ENCODE measurements at places on chromosomes 12 and 14. TPM values are rescaled to one million over a fixed set of nuclear protein-coding genes. Genes with fewer than 3 reads are reported as not detected.

GRCh38 chr12:67456431-67456901 is 187.3 kb downstream of the CAND1 start:
- DNase-seq = no peak
- H3K36me3 ChIP-seq = no peaks in the 10 kb centered on the region
- no peaks in the 10 kb centered on the region for H3K27me3 ChIP-seq
- no peak overlapping the region for H3K4me3 ChIP-seq
- peak overlapping the region; percentile 10 for H3K27ac ChIP-seq

Gene PTCSC3
- not detected for total RNA-seq

Gene OSGEP
- total RNA-seq = 82.0 TPM

DNA sequence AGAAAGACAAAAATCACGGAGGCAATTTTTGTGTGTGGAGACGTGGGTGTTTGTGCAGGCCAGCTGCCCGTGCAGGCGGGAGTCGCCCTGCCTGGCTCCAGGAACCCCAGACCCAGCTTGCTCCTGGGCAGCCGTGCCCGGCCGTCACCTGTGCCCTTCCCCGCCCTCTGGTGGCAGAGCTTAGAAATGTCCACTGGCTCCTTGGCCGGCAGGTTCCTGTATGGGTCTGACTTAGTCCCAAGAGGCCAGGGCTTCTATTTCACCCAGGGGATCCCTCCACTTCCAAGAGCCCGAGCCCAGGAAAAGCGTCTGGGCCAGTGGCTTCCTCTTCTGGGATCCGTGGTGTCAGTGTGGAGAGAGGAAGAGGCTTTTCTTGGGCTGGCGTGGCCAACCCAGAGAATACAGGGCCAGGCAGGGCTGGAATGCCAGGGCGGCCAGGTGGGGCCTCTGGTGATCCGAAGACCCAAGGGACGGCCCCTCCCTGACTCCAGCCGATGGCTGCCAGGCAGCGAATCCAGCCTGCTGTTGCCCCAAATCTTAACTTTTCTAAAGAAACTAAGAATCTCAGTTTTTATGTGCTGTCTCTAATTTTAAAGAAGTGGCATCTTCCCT is 120.9 kb downstream of the TMEM132C start:
- no peaks in the 10 kb centered on the region for H3K4me1 ChIP-seq
- H3K27ac ChIP-seq = no peak overlapping the region
- no peak overlapping the region for H3K4me3 ChIP-seq
- peak; percentile 10 for DNase-seq
- peaks cover 13% of the 10 kb centered on the region for H3K27me3 ChIP-seq

DNA sequence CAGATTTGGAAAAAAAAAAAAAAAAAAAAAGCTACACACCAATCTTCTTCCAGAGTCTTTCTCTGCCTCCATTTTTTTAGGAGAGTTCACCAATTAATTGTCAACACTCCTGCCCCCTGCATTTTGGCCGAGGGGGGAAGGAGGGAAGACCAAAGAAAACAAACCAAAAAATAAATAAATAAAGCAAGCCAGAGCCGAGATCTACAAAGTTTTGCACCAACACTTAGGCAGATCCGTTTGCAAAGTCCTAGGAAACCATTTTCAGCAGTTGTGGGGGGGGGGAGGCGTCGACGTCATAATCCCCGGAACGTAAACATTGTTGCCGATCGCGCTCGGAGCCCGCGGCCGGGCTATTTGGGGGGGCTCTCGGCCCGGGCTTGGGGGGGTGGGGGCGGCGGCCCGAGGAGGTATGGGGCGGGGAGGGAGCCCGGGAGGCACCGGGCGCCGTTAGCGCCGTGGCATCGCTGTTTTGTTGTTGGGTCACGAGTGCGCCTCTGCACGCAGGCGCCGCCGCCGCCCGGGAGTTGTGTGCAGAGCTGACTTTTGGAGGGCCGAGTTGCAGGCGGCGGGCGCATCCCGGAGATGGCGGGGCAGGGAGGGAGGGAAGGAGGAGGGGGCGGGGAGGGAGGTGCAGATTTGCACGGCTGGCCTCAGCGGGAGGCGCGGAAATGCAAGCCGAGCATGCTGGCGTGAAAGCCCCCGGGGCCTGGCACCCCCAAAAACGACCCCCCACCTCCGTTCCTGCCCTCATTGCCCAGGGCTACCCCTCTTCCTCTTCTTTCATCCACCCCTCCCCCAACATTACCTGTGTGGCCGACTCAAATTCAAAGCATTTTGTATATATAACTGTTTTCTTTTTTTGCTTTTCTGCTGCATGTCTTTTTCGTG is 598 bp downstream of the KDM2B start:
- H3K4me3 ChIP-seq = peak overlapping the region; percentile 48
- peak overlapping the region; percentile 96 for H3K27ac ChIP-seq
- H3K36me3 ChIP-seq = peaks cover 1% of the 10 kb centered on the region
- peak; percentile 78 for DNase-seq
- H3K4me1 ChIP-seq = peaks cover 48% of the 10 kb centered on the region

DNA sequence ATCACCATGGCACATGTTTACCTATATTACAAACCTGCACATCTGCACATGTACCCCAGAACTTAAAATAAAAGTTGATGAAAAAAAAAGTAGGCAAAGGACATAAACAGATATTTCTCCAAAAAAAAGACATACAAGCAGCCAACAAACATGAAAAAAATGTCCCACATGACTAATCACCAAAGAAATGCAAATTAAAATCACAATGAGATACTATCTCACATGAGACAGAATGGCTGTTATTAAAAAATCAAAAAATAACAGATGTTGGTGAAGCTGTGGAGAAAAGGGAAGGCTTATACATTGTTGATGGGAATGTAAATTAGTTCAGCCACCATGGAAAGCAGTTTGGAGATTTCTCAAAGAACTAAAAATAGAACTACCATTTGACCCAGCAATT is 68.0 kb upstream of the FAR2 start:
- H3K4me3 ChIP-seq = no peak overlapping the region
- no peaks in the 10 kb centered on the region for H3K27me3 ChIP-seq
- H3K27ac ChIP-seq = no peak overlapping the region
- no peak for DNase-seq
- no peaks in the 10 kb centered on the region for H3K4me1 ChIP-seq

Gene FGD4
- 3.8 TPM for total RNA-seq

DNA sequence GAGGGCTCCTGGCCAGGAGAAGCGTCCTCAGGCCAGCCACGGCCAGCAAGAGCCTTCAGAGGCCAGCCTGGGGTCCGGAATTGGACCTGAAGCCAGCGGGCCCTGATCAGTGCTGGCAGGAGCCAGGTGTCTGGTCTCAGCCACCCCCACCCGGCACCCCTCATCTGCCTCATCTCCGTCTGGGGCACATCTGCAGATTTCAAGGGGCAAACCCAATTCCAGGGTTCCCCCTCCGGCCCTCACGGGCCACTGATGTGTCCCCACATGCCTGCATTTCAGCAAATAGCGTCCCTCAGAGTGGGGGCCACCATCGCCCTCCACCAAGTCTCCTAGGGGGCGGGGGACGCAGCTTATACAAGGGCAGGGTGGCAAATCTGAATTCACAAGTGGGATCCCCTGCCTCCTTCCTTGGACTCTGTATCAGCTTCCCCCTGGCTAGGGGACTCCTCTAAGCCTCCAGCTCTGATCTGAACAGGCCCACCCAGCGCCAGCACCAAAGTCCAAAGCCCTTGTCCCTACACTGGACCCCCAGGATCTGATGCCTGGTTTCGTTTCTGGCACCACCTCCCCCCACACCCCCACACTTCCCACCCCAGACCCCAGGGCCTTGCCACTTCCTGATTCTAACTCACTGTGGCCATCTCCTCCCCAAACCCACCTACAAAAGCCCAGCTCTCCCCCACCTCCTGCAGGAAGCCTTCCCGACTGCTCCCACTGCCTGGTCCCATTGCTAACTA is 10.1 kb downstream of the TMEM179 start:
- H3K27ac ChIP-seq = no peak overlapping the region
- H3K27me3 ChIP-seq = no peaks in the 10 kb centered on the region
- no peak overlapping the region for H3K4me3 ChIP-seq
- no peaks in the 10 kb centered on the region for H3K36me3 ChIP-seq
- DNase-seq = no peak
- H3K4me1 ChIP-seq = no peaks in the 10 kb centered on the region

Gene IL31
- not detected for total RNA-seq

- no peak overlapping the region for H3K27ac ChIP-seq
- H3K4me1 ChIP-seq = no peaks in the 10 kb centered on the region
- no peak overlapping the region for H3K4me3 ChIP-seq
- H3K27me3 ChIP-seq = peaks cover 60% of the 10 kb centered on the region
Observed at GRCh38 chr14:92254786-92255185, 68.2 kb upstream of the SLC24A4 start.

Gene GPR132
- 2.0 TPM for total RNA-seq

- no peaks in the 10 kb centered on the region for H3K27me3 ChIP-seq
- no peak for DNase-seq
- H3K4me1 ChIP-seq = no peaks in the 10 kb centered on the region
- no peak overlapping the region for H3K4me3 ChIP-seq
- H3K36me3 ChIP-seq = no peaks in the 10 kb centered on the region
Observed at GRCh38 chr12:40870981-40871380, 178.7 kb downstream of the CNTN1 start.

Gene ITGB7
- total RNA-seq = 1.1 TPM

DNA sequence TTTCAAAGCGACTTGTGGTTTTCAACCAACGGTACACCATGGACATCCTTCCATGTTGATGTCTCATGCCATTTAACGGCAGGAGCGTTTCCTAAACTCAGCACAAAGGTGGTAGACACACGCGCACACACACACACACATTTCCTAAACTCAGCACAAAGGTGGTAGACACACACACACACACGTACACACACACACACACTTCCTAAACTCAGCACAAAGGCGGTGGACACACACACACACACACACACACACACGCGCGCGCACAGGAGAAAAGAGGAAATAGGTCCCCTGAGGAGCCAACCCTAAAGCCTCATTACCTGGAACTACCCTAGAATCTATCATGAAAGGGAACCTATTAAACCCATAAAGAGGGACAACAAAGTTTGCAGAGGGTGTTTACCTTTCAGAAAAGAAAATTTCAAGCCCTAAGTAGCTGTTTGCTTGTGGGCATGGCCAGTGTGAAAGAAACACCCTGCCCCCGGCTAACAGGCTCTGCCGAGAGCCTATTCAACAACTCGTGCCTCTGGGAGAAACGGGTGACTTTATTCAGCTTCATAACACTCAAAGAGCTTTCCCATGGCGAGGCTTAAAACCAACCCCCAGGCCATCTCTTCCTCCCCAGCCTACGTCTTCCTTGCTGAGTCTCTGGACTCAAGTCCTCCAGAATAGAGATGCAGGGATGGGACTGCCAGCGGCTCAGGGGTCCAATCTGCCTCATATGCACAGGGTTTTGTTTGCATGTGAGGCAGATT is 31.8 kb downstream of the SLC8B1 start:
- no peaks in the 10 kb centered on the region for H3K36me3 ChIP-seq
- no peaks in the 10 kb centered on the region for H3K4me1 ChIP-seq
- H3K27ac ChIP-seq = no peak overlapping the region
- no peak for DNase-seq
- no peaks in the 10 kb centered on the region for H3K27me3 ChIP-seq
- H3K4me3 ChIP-seq = no peak overlapping the region

DNA sequence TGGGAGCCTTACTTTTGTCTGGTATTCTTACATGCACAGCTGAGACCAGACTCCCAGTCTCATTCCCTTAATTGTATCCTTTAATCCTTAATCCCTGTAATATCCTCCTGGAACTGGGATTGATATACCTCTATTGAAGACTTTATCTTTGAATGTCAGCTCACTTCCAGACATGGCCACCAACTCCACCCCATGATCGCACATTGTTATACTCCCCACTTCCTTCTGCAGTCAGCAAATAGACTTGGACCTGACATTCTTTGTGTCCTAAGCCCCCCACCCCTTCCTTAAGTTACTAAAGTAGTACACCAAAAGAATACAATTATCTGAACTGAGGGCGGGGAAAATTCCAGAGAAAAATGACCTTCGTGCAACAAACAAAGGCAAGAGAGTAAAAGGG is 8.6 kb upstream of the OSBPL8 start:
- H3K4me3 ChIP-seq = no peak overlapping the region
- H3K4me1 ChIP-seq = no peaks in the 10 kb centered on the region
- no peaks in the 10 kb centered on the region for H3K36me3 ChIP-seq
- H3K27me3 ChIP-seq = no peaks in the 10 kb centered on the region
- no peak overlapping the region for H3K27ac ChIP-seq
- DNase-seq = no peak

DNA sequence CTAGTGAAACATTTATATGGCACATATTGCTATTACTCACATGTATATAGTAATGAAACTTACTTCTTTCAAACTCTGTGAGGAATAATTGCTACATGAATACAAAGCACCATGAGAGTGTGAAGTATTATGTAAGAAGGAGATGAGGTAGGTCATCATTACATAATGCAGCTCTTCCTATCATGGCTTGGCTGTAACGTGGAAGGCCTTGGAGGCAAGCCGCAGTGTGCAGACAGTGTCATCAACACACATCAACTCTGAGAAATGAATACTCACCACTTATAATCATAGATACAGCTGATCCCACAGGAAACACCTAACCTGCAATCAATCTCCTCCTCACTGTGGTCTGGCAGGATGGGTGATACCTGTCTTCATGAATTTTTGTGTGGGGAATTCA is 49.9 kb upstream of the CCDC91 start:
- no peaks in the 10 kb centered on the region for H3K27me3 ChIP-seq
- no peak overlapping the region for H3K4me3 ChIP-seq
- no peaks in the 10 kb centered on the region for H3K36me3 ChIP-seq
- DNase-seq = no peak
- H3K27ac ChIP-seq = no peak overlapping the region
- H3K4me1 ChIP-seq = no peaks in the 10 kb centered on the region

- no peaks in the 10 kb centered on the region for H3K27me3 ChIP-seq
- no peaks in the 10 kb centered on the region for H3K36me3 ChIP-seq
- H3K27ac ChIP-seq = no peak overlapping the region
- no peak overlapping the region for H3K4me3 ChIP-seq
- no peak for DNase-seq
Observed at GRCh38 chr14:69803753-69804152, 6.7 kb upstream of the SLC10A1 start.

- no peaks in the 10 kb centered on the region for H3K27me3 ChIP-seq
- no peak overlapping the region for H3K27ac ChIP-seq
- H3K4me3 ChIP-seq = no peak overlapping the region
- H3K36me3 ChIP-seq = no peaks in the 10 kb centered on the region
- no peak for DNase-seq
- no peaks in the 10 kb centered on the region for H3K4me1 ChIP-seq
Observed at GRCh38 chr12:75177997-75178396, 31.6 kb downstream of the KCNC2 start.

GRCh38 chr14:54730156-54730961 is 163.4 kb downstream of the SAMD4A start:
- H3K4me1 ChIP-seq = peaks cover 55% of the 10 kb centered on the region
- H3K36me3 ChIP-seq = no peaks in the 10 kb centered on the region
- peak overlapping the region; percentile 63 for H3K27ac ChIP-seq
- H3K4me3 ChIP-seq = no peak overlapping the region
- peak; percentile 58 for DNase-seq

GRCh38 chr12:93753838-93754429 is 76.8 kb downstream of the CRADD start:
- no peaks in the 10 kb centered on the region for H3K27me3 ChIP-seq
- peaks cover 21% of the 10 kb centered on the region for H3K4me1 ChIP-seq
- no peaks in the 10 kb centered on the region for H3K36me3 ChIP-seq
- H3K4me3 ChIP-seq = no peak overlapping the region
- no peak overlapping the region for H3K27ac ChIP-seq

Gene DENND5B
- total RNA-seq = 121 TPM

Gene OAS1
- not detected for total RNA-seq

- no peaks in the 10 kb centered on the region for H3K36me3 ChIP-seq
- no peak overlapping the region for H3K4me3 ChIP-seq
- H3K27me3 ChIP-seq = no peaks in the 10 kb centered on the region
- no peak overlapping the region for H3K27ac ChIP-seq
- no peaks in the 10 kb centered on the region for H3K4me1 ChIP-seq
Observed at GRCh38 chr12:9049520-9050133, 60.3 kb downstream of the KLRG1 start.

- H3K27ac ChIP-seq = no peak overlapping the region
- H3K36me3 ChIP-seq = peaks cover 67% of the 10 kb centered on the region
- DNase-seq = no peak
- no peaks in the 10 kb centered on the region for H3K4me1 ChIP-seq
- no peak overlapping the region for H3K4me3 ChIP-seq
Observed at GRCh38 chr12:109497675-109498074, 20.2 kb downstream of the UBE3B start.

All from cardiac muscle cell (in vitro differentiated cells and primary cell).